ENCODE measurements at places on chromosomes 3 and 15.
A peak's percentile ranks its signal among the peaks of the same experiment; 100 is the strongest.

DNA sequence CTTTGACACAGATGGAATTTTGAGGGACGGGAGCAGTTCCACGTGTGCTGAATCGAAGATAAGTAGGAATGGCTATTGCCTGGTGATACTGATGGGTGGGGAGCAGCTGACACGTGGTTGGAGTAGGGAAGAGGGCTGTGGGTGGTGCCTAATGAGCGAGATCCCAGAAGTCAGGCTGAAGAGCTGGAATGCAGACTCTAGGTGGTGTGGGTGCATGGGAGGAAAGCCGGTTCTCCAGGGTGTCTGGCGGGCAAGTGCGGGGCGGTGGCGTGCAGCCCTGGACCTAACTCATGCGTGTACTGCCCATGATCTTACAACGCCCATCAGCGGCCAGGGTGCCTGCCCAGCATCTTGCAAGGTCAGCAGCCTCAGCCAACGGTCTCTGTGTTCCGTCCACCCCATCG lies 63.1 kb downstream of the ARNT2 start:
- DNase-seq = no peak

DNA sequence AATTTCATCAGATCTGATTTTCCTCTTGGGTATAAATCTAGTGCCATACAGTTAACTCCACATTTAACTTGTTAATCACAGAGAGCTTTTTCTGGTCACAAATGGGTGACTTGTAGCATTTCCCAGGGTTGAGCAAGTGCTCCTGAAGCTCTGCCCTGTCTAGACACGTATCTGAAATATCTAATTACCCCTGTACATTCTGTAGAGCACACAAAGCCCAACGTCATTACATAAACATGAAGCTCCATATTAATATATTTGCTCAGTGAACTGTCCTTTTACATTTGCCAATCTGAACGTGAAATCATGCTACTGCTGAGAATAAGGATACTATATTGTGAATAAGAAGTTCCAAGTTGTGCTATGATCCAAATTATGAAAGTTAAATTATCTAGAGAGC lies 49.0 kb downstream of the THBS1 start:
- no peak for DNase-seq

- DNase-seq = peak; percentile 86
These were observed 102.7 kb upstream of the CHD2 start for GRCh38 chr15:92797168-92798052.

GRCh38 chr15:78058401-78058935 lies 19.0 kb downstream of the TBC1D2B start:
- no peak for DNase-seq

DNA sequence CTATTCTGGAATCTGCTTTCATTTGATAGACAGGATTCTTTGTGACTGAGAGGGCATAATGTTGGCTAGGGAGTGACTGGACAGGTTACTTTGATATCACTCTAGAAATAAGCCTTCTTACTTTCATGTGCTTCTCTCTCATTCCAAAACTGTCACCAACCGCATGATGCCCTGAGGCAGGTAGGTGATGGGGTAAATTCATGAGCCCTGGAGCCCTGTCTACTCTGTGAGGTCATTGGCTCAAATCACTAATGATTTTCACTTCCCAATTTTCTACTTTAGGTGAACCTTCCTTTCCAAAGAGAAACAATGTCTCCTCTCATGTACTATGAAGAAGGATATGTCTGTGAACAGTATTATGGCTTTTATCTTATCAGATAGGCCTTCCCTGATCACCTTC lies 596.7 kb downstream of the TUSC7 start:
- DNase-seq = no peak

- DNase-seq = no peak
These were observed 127.0 kb downstream of the EPHB1 start for GRCh38 chr3:134922101-134922500.

DNA sequence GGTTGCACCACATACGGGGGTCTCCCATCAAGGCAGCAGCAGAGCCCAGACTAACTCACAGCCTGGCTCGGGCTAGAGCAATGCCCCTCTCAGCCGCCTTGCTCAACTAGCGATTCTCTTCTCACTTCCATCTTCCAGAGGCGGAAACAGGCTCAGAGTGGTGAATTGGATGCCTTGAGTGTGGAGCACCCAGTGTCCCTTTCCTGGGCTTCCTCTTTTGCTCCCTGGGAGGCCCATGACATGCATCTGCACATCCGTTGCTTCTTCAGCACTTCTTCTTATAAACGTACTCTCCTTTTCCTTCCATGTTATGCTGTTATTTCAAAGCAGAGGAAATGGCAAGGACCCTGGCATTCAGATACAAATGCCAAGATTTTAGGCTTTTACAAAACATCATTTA lies 2.1 kb upstream of the IQSEC1 start:
- DNase-seq = no peak

- DNase-seq = no peak
These were observed 14.4 kb upstream of the TPRG1 start for GRCh38 chr3:189157232-189158007.

DNA sequence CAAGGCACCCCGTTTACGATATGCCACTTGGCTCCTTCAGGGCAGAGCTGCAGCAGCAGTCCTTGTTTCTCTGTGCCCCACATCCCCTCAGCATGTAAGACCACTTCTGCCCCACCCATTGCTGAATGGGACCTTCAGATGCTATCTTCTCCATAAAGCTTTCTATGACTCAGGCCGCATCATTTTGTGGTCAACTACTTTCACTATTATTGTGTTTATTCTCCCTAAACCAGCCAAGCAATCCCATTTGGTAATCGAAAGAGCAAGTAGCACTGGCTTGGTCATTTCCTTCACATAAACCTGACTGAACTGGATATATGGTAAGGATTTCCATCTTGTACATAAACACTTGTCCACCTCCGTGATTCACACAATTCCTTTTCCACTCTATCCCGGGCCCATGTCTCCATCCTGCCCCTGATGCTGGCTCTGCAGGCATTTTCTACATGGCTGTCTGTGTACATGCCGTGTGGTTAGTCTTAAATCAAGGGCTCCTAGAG lies 25.7 kb downstream of the LIPC start:
- DNase-seq = no peak

GRCh38 chr3:143171141-143171980 lies 51.8 kb downstream of the CHST2 start:
- DNase-seq = peak; percentile 37

DNA sequence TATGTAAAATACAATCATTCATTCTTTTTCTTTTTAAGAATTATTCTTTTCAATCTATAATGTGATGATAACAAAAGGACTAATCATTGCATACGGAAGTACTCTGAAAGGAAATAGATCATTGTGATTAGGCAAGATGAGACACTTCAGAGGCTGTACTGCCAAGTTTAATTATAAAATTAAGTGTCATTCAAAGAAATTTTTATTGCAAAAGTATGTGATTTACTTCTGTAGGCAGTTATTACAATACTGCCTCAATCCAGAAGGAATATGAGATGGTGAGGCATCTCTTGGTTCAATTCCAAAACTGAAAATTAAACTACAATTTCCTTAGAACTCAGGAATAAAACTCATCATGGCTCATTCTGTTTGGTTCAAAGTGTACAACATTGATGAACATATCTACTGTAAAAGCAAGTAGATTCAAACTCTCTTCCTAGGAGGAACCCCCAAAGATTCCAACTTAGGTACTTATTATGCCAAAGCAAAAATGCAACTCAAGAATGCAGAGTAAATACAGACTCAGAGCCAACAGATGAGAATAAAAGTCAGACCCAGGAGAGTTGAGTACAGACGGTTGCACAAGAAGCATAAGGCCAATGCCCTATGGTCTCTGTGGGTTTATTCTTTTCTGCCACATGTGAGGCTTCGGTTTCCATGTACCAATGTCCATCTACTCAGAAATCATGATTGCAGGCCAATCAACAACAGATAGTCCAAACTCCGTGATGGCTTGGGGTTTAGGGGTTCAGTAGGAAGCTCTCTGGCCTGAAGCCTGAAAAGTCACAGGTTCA lies 118.5 kb upstream of the WNT5A start:
- DNase-seq = no peak

DNA sequence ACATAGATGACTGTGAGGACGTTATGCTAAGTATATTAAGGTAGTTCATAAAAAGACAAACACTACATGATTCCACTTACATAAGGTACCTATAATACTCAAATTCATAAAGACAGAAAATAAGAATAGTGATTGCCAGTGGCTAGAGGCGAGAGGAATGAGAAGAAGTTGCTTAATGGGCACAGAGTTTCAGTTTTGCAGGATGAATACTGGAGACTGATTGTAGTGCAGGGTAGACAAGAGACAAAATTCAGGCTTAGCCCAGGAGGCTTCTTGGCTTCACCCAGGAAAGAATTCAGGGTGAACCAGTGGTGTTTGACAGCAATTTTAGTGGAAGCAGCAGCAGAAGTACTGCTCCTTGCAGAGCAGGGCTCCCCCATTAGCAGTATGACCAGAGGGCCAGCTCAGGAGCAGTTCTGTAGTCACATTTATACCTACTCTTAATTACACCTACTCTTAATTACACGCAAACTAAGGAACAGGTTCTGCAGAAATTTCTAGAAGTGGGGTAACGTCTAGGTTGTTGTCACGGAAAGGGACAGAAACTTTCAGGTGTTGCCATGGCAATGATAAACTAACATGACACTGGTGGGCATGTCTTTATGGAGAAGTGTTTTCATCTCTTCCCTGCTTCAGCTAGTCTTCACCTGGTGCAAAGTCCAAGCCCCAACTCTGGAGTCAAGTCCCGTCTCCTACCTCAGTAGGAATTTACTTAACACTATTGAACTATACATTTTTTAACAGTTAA lies 55.2 kb downstream of the TBL1XR1 start:
- peak; percentile 43 for DNase-seq

DNA sequence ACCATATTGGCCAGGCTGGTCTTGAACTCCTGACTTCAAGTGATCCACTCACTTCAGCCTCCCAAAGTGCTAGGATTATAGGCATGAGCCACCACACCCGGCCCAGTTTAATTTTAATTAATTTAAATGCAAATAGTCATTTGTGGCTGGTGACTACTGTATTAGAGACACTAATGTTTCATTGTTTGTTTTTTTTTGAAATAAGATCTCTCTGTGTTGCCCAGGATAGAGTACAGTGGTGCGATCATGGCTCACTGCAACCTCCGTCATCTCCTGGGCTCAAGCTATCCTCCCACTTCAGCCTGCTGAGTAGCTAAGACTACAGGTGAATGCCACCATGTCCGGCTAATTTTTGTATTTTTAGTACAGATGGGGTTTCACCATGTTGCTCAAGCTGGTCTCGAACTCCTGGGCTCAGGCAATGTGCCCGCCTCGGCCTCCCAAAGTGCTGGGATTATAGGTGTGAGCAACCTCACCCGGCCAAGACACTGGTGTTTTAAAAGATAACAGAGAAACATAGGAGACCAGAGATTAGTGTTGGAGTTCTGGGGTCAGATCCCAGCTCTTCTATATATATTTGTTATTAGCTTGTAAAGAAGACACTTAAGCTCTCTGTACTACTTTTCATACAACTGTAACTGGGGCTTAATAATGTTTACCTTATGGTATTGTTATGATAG lies 34.5 kb upstream of the RAB11A start:
- DNase-seq = no peak

GRCh38 chr3:122975163-122975923 lies 52.2 kb downstream of the SEMA5B start:
- DNase-seq = peak; percentile 5

GRCh38 chr15:69557707-69558409 lies 105.2 kb downstream of the RPLP1 start:
- DNase-seq = no peak

DNA sequence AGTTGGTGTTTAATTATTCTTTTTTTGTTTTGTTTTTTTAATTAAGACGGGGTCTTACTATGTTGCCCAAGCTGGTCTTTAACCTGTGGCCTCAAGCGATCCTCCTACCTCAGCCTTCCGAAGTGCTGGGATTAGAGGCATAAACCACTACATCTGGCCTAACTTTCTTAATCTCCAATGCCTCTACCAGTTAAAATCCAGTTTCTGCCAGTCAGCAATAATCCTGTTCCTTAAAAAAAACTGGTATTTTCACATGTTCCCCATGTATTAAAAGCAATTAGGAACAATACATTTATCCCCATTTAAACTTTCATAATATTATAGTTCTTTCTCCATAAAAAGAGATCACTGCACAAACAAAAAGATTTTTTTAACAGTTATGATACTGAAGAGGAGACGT lies 21.2 kb downstream of the DCAF1 start:
- no peak for DNase-seq

- DNase-seq = peak; percentile 32
These were observed 47.0 kb upstream of the SELENOK start for GRCh38 chr3:53938645-53939044.

DNA sequence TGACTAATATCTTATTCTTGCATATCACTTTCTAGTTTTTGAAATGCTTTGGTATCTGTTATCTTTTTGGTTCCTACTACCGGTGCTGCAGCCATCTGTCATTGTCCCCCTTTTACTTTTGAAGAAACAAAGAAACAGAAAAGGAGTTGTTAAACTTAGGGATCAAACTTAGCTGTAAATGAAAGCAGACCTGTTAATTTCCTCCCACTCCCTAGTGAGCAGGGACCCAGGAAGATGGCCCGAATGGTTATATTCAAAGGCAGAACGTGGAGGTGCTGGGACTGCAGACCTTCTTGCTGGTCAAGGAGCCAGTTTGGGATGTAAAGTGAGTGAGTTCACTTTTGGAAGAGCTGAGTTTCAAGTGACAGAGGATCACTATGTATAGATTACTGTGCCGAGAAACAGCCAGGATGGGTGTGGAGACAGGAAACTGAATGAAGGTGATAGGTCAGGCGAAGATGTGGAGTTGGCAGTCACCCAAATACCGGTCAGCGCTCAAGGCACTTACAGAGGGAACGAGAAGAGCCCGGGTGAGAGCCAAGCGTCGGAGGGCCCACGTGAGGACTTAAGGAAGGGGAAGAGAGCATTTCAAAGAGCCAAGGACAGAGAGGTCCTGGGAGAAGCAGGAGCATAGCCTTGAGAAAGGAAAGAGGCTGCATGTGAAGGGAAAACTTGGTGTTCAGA lies 20.1 kb downstream of the KBTBD8 start:
- DNase-seq = no peak

GRCh38 chr3:172383306-172383796 lies 64.9 kb downstream of the GHSR start:
- no peak for DNase-seq

GRCh38 chr3:48891606-48892005 lies 7.1 kb downstream of the SLC25A20 start:
- no peak for DNase-seq

DNA sequence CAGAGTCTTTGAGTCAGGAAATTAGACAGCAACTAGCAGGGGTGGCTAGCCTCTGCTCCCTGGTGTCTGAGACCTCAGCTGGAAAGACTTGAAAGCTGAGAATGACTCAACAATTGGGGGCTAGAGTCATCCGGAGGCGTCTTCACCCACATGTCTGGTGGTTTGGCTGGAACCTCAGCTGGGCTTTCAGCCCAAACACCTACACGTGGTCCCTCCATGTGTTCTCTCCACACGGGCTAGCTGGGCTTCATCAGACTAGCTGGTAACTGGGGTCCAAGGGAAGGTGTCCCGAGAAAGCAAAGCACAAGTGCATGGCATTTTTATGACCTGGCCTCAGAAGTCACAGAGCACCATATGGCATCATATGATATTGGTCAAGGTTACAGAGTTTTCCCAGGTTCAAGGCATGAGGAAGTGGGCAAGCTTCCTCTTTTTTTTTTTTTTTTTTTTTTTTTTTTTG lies 19.9 kb upstream of the ABHD2 start:
- no peak for DNase-seq

All from CD4-positive, alpha-beta T cell treated with Interleukin-12 subunit alpha and Interleukin-12 subunit beta, for 1 hour (primary cell).